ENCODE measurements at places on chromosomes 2 and 18.

GRCh38 chr2:208671886-208672680 is 265.5 kb downstream of the PTH2R start:
- DNase-seq: no peak

DNA sequence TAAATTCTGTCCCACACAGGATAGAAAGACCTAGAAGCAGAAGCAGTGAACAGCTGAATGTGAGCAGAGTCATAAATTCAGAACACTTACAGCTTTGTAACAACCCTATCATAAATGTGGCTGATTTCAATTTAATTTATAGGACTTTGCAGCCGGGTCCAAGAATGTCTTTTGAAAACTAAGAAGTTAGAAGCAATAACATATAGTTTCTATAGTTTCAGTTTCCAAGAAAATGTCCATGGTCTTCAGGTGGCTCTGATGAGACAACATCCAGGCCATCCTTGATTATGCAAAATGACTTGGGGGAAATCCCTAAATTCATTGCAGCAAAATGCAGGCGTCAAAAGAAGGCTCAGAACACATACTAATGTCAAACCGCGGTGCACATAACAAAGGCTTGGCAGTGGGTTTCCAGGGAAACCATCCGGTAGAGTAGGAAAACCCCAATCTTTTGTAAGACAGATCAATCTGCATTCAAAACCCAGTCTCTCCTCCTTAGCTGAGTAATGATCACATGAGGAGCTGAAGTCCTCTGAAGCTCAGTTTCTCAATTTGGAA is 442.2 kb upstream of the ID2 start:
- DNase-seq: peak; percentile 5

GRCh38 chr2:220562375-220563140 is 935.1 kb downstream of the SLC4A3 start:
- DNase-seq: no peak

DNA sequence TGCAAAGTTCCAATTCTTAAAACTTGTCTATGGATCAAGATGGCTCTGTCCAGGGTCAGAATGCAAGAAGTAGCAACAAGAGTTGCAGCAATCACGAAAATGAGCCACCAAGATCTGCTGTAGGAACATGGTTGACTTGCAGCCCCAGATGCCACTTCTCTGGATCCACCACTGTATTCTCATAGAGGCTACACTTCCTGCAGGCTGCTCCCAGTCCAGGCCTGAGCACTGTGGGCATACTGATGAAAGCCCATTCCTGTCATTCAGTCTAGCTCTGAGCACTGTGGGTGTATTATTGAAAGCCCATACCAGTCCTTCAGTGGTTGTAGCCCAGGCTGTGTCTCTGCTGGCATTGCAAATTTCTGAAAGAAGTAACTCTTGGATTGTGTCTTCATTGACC is 213.9 kb upstream of the AGAP1 start:
- no peak for DNase-seq

DNA sequence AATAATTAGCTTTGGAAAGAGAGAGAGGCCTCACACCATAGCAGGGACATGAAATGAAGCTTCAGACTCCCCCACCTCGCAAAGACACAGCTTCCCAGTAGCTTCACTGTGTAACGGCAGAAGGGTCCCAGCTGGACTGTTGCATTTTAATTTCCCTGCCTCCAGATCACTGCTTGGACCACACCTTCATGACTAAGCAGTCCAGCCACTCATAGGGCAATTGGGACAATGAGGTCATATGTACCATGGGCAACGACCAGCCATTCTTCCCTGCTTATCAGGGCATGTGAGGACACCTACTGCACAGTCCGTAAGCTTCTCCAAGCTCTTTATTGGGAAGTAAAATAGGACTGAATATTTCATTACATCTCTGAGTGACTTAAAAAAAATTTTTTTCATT is 183.0 kb downstream of the MREG start:
- no peak for DNase-seq

- no peak for DNase-seq
These were observed 154.9 kb upstream of the SMIM21 start for GRCh38 chr18:75582406-75582821.

- DNase-seq: no peak
These were observed 1.6 kb upstream of the SNED1 start for GRCh38 chr2:240996834-240997140.

All from CD4-positive, alpha-beta T cell treated with Interleukin-17A for 1 hour (primary cell).